NCI-H524 (cell line): ENCODE measurements at places on chromosomes 1 and 21.
A peak's percentile ranks its signal among the peaks of the same experiment; 100 is the strongest.

- peak; percentile 68 for DNase-seq
Measured at GRCh38 chr1:44377925-44378784, 23.1 kb upstream of the ERI3 start.

- no peak for DNase-seq
Measured at GRCh38 chr21:46461909-46462308, 3.2 kb downstream of the DIP2A start.

GRCh38 chr1:19165501-19165900, 44.6 kb downstream of the UBR4 start:
- no peak for DNase-seq

- no peak for DNase-seq
Measured at GRCh38 chr1:235270625-235271024, 57.4 kb downstream of the ARID4B start.

GRCh38 chr1:228792601-228793000, 57.3 kb downstream of the RHOU start:
- DNase-seq: peak; percentile 85

- DNase-seq: no peak
Measured at GRCh38 chr1:73749996-73750395, 448.0 kb downstream of the LRRIQ3 start.

DNA sequence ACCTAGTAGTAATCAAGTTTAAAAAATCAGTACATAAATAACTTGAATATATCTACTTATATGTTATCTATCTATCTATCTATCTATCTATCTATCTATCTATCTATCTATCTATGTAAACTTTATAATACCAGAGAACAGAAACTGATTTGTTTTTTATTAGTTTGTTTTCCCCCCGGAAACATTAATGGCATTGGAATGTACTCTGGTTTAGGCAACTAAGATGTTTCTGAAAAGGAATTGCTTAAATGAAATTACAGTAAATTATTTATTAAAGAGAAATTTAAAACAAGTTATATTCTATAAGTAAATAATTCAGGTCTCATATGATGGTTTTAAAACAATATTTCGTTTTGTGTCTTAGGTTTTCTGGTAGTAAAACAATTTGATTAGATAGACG, 681.0 kb upstream of the ADAMTS5 start:
- no peak for DNase-seq

DNA sequence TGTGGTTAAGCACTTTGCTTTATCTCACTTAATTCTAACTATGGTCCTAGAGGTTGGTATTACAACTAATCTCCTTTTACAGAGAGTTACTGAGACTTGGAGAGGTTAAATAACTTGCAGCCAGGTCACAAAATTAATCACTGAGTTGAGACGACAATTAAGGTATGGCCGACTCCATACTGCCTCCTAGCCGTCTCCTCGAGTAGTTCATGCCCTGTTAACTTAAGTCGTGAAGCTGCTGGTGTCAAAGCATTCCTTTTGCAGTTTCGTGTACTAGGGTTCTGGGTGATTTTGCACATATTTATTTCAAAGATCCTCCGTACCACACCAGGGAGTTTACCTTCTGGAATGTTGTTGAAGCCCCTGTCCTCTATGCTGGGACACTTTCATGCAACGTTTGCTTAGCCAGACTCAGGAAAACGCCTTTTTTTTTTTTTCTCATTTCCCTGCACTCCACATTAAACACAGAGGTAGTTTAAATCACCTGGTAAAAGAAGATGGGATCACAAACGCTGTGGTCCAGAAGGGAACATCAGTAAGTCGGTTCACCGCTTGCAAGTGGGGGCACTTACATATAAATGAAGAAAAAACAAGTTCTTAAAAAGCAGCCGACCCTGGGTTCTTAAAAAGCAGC, 570 bp upstream of the NEK7 start:
- DNase-seq: peak; percentile 46

GRCh38 chr1:175808999-175809398, 65.6 kb upstream of the TNR start:
- DNase-seq: no peak

- DNase-seq: no peak
Measured at GRCh38 chr1:228994676-228995594, 259.7 kb downstream of the RHOU start.

DNA sequence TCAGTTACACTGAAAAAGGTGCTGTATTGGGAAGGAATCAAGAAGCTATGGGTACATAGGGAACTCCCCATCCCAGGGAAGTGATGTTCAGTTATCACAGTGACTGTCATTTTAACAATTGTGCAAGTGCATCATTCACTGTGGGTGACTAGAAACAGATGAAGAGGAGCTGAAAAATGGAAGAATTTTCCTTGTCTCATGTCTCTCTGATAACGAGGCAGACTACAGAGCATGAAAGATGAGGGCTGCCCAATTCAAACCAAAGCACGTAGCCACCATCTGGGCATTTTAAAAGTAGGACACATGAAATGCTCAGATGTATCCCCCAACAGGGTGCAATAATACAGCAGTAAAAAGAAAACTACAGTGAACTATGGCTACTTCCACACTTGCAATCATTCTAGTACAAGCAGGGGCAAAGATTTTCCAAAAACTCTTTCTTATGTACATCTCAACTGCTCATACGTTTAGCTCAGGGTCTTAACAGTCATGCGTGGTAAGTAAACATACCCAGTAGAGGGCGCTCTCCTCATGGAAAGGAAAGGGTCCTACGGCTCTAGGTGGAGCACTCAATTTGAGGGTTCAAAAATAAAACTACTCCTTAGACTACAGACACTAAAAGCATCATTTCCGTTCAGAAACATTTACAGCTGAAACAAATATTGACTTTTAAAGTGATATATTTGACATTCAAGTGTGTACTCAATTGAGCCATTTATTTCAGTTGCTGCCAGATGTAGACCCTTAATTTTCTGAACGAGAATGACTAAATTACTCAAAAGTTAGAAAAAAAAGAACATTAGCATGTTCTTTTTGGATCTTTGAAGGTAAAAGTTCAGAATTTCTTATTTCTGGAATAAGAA, 143.2 kb downstream of the KCTD3 start:
- peak; percentile 55 for DNase-seq

- peak; percentile 38 for DNase-seq
Measured at GRCh38 chr1:82152356-82153271, 351.9 kb downstream of the ADGRL2 start.

- DNase-seq: no peak
Measured at GRCh38 chr21:32182449-32182848, 96.4 kb downstream of the MIS18A start.

- no peak for DNase-seq
Measured at GRCh38 chr1:95281781-95282517, 47.9 kb downstream of the RWDD3 start.

- peak; percentile 3 for DNase-seq
Measured at GRCh38 chr1:221620437-221621384, 121.2 kb downstream of the DUSP10 start.

DNA sequence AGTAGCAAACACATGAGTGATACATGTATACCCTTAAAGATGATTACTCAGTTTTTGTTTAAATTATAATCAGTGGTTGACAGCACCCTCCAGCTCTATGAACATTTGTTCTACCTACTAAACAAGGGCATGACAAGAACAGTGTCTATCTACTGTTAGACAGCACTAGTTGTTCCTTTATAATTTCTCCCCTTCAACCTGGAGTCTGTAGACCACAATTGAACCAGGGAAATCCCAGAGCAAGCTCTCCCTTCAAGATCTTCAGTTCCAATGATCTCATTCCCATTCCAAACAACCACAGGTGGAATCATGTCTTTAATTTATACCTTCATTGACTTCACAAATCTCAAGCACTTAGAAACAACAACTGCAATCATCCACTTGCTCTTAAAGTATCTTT, 216.1 kb downstream of the HHIPL2 start:
- no peak for DNase-seq

GRCh38 chr21:32143241-32143939, 135.5 kb downstream of the MIS18A start:
- DNase-seq: no peak

DNA sequence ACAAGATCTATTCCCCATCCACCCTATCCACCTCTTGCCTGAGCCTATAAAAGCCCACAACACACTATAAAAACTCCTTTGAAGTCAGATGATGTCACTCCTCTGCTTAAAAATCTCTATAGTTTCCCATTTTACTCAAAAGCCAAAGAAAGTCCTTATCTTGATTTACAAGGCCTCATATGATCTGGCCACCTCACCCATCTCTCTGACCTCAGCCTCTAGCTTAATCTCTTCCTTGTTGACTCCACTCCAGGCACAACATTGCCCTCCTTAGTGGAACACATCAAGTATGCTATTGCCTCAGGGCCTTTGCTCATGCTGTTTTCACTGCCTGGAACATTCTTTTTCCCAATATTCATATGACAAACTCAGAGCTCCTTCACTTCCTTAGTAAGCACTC, 33.3 kb downstream of the ZNF281 start:
- no peak for DNase-seq

DNA sequence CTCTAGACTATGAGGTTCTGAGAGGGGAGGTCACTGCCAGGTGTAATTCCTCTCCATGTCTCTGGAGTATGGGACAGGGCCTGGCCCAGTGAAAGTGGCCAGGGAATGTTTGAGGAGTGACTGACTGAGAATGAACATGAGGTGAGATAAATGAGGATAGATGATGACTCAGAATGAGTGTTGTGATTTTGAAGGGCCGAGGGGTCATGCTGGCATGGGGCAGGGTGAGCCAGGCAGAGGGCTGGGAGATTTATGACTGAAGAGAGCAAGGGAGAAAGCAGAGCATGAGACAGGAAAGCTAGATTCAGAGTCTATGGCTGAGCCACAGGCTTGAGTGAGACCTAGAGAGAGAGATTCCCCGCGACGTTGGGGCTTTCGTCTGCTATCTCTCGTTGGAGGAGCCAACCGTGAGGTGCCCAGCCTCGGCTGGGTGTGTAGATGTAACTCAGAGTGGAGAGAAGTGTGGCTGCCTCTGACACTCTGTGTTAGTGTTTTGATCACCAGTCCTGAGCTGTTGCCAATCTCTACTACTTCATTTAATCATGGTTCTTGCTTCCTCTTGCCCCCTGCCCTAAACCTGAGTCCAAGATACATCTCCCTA, 50.1 kb downstream of the FOXD2 start:
- no peak for DNase-seq

GRCh38 chr1:92484472-92485380, 2.0 kb downstream of the GFI1 start:
- no peak for DNase-seq

GRCh38 chr1:32791881-32792280, 25.3 kb downstream of the YARS1 start:
- DNase-seq: no peak

- DNase-seq: no peak
Measured at GRCh38 chr1:155882235-155882634, 22.9 kb downstream of the SYT11 start.

DNA sequence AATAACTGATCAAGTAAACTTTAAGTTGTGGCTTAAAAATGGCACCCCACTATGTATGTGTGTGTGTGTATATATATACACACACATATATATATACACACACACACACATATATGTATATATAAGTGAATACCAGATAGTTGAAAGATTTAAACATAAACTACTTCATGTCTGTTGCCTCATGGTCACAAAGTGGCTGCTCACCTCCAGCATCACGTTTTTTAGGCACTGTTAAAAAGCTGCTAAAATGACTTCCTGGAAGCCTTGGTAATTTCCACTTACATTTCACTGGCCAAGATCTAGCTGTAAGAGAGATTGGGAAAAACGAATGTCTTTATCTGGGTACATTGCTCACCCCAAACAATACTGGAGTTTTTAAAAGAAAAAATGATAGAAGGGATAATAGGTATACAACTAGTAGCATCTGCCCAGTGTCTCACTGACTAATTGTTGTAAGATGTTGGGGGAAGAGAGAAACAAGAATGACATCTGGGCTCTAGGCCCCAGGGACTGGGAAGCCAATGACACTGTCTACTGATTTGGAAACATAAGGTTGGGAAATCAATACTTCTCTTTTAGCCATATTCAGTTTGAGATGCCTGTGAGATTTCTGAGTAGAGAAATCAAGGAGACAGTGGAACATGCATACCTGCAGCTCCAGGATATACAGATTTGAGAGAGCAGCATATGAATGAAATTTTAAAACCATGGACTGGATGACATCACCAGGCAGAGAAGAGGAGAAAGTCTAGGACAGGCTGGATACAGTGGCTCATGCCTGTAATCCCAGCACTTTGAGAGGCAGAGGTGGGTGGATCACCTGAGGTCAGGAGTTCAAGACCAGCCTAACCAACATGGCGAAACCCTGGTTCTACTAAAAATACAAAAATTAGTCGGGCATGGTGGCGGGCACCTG, 42.8 kb downstream of the CLDN14 start:
- DNase-seq: no peak

DNA sequence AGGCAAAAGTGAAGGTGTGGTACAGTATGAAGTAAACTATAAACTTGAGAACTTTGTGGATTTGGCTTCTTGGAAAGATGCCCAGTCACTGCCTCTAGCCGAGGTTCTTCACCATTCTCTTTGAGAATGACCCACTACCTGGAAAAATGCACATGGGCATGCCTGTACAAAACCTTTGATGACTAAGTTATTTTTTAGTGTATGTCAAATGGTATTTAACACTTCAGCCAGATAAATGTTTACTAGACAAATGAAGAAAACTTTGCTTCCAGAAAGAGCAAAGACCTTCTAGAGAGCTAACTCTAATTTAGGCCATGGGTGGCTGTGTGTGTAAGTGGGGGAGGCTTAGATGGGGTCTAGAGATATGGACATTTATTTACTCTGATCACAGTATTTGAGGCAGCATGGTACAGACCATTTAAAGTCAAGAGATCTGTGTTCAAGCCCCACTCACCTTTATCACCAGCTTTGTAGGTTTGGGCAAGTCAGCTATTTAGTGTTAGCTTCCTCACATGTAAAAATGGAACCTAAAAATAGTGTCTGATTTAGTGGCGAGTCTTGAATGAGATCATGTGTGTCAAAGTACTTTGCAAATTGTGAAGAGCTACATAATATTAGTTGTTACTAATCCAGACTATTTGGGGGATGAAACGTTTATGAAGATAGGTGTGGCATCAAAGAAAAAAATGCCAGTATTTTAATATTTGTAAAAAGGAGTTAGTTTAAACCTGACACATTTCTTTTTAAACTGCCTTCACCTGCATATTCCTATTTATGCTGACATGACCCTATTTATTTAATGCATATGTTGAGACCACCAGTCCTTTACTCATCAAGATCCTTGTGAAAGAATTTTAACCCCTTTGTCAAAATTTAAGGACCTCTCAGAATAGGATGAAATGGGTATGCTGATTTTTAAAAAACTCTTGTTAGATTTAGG, 20.2 kb downstream of the NFYC start:
- no peak for DNase-seq

GRCh38 chr1:172912765-172913260, 137.9 kb downstream of the TNFSF18 start:
- no peak for DNase-seq

GRCh38 chr1:99751877-99752504, 14.4 kb downstream of the FRRS1 start:
- no peak for DNase-seq
